ENCODE measurements at places on chromosomes 2 and 18. TPM values are rescaled to one million over a fixed set of nuclear protein-coding genes. Genes with fewer than 3 reads are reported as not detected.

DNA sequence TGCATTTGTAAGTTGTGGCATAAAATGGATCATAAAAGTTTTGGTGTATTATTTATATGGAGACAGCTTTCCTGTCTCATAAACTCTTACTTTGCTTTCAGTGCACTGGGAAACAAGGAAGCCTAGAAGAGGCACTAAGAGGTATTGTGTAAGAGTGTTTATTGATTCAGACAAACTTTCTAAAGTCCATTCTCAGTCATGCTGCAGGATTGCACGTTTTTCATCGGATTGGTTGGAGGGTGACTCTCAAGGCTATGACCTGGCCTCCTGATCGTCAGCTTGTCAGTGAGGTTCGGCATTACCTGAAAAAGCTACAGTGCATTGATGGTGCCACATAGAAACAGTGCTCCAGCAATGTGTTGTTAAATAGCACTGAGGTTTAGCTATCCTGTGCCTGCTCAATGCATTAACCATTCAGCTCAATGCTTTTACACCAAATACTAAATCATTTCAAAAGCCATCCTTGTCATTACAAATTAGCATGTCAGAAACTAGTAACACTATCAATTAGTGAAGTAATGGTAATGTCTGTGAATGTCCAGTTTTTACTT is 545.5 kb downstream of the CBLN2 start:
- no peak for DNase-seq

DNA sequence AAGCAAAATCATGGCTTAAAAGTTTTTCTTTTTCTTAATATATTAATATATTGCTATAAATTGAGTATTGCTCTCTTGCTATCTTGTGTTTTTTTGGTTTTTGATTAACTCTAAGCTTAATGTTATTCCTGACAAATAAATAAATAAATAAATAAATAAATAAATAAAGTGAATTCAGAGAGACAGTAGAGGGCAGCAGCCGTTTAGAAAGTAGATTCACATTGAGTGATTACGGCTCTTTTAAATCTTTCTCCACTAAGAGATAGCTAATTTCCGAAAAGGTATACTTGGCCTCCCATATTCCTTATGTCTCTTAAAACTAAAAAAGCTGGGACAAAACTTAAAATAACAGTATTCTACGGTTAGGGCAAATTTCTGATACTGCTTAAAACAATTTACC is 34.3 kb downstream of the MSH2 start:
- peak; percentile 41 for DNase-seq

DNA sequence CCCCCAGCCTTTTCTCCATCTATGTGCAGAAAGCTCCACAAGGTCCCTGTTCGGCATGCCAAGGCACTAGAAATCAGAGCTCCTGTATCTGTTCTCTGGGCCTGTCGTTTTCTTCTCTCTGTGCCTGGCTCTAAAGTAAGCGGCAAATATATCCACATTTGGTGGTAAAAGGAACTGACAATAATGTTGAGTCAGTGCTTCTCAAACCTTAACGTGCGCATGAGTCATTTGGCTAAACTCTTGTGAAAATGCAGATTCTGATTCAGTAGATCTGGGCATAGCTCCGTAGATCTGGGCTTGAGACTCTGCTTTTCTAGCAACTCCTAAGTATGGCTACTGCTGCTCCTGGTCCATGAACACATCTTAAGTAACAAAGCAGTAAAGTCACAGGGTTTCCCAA is 16.5 kb upstream of the ACSL3 start:
- peak; percentile 96 for DNase-seq

The ANKRD30BL gene
- total RNA-seq, result not detected

The TYMS gene
- 72.3 TPM for total RNA-seq

The REG1B gene
- total RNA-seq, result not detected

All from LHCN-M2 (cell line).